ENCODE measurements at places on chromosomes 12 and 14. TPM values are rescaled to one million over a fixed set of nuclear protein-coding genes. Genes with fewer than 3 reads are reported as not detected.
A peak's percentile ranks its signal among the peaks of the same experiment; 100 is the strongest.

DENND5B gene
- 0.16 TPM for total RNA-seq

SYCP3 gene
- 0.21 TPM for total RNA-seq

DNA sequence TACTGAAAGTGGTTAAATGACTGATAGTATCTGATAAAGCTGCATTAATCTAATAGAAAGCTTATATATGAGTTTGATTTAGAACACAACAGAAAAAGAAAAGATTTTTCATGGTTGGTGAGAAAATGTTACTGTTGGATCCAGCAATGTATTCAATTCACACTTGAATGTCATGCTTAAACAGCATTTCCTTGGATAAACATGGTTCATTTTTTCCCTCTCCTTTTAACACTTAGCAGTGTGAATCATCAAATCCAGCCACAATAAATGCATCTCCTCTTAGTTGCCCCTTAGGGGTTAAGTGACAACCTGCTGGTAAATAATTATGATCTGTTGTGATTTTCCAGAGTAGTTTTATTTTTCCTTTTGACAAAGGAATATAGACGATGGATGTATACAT, 74.9 kb upstream of the GRIP1 start:
- DNase-seq = no peak

GRIN2B gene
- total RNA-seq = not detected

GRCh38 chr12:118984161-118984943, 3.0 kb downstream of the SRRM4 start:
- no peak for DNase-seq

GRCh38 chr12:41967668-41968500, 176.8 kb downstream of the GXYLT1 start:
- DNase-seq = no peak

- DNase-seq = no peak
Observed at GRCh38 chr12:94147387-94147990, 888 bp upstream of the PLXNC1 start.

GRCh38 chr12:100229036-100229635, 28.5 kb downstream of the ACTR6 start:
- no peak for DNase-seq

OR6C2 gene
- not detected for total RNA-seq

- DNase-seq = no peak
Observed at GRCh38 chr12:28421374-28421773, 231.1 kb downstream of the CCDC91 start.

DNA sequence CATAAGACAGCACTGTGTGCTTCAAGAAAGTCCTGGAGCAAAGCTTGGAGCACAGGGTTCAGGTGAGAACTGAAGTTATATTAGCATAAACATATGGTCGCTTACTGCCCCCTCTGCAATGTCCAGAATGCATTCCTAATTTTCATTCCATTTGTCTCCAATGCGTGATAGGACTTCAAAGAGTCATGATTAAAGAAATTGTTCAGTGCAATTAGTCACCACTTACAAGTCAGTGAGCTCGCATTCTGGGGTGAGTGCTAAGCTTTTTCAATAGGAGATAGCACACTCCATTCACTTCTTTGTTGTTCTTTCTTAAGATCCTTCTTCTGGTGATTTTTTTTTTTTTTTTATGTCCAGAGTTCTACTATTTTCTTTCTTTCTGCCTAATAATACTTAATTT, 398.4 kb downstream of the SYT1 start:
- DNase-seq = no peak

KCNH5 gene
- not detected for total RNA-seq

- no peak for DNase-seq
Observed at GRCh38 chr12:98354520-98355035, 160.8 kb upstream of the TMPO start.

GRCh38 chr12:71303199-71303598, 136.4 kb upstream of the LGR5 start:
- no peak for DNase-seq

- DNase-seq = no peak
Observed at GRCh38 chr14:99522025-99522401, 40.8 kb downstream of the CCNK start.

DNA sequence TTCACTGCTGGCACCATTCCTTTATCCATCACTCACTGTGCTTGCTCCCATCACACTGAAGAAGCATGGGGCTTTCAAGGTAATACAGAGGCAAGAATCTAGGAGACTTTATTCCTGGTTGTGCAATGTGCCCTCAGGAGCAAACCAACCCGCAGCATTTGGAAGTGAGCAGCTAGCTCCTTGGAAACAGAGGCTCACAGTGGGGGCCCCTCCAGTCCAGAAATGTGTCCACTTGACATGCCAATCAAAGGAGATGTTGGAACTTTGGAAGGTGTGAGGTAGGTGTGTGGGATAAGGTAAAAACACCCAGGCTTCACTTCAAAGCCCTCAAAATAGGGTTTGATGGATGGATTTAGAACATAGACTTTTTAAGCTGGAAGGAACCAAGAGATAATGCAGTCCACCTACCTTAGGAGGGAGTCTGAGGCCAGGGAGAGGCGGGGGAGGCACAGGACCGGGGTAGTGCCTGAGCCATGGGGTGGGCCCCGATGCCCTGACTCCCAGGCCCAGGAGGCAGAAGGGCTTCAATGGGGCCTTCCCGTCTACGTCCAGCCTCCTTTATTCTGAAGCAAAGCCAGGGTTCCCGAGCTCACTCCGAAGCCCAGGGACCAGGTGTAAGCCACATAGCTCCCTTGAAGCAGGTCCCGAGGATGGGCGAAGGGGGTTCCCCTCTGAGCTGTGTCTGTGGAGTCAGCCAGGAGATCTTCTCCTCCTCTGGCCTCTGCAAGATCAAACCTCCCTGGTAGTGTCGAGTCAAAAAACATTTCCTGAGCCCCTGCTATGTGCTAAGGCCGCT, 17.6 kb upstream of the BCL11B start:
- no peak for DNase-seq

DNA sequence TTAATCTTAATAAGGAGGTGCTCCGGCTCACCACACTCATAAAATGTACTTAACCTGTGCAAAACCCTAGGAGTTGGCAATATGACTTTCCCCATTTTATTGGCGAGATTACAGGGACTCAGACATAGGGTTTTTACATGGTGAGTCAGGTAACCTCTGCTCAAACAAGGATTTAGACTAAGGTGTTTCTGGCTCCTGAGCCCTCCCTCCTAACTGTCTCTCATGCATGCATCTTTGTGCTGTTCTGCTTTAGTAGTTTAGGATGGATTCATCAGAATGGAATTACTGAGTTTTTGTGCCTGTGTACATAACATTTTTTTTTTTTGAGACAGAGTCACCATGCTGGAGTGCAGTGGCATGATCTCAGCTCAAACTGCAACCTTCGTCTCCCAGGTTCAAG, 993.3 kb upstream of the TMEM132C start:
- DNase-seq = no peak

DNA sequence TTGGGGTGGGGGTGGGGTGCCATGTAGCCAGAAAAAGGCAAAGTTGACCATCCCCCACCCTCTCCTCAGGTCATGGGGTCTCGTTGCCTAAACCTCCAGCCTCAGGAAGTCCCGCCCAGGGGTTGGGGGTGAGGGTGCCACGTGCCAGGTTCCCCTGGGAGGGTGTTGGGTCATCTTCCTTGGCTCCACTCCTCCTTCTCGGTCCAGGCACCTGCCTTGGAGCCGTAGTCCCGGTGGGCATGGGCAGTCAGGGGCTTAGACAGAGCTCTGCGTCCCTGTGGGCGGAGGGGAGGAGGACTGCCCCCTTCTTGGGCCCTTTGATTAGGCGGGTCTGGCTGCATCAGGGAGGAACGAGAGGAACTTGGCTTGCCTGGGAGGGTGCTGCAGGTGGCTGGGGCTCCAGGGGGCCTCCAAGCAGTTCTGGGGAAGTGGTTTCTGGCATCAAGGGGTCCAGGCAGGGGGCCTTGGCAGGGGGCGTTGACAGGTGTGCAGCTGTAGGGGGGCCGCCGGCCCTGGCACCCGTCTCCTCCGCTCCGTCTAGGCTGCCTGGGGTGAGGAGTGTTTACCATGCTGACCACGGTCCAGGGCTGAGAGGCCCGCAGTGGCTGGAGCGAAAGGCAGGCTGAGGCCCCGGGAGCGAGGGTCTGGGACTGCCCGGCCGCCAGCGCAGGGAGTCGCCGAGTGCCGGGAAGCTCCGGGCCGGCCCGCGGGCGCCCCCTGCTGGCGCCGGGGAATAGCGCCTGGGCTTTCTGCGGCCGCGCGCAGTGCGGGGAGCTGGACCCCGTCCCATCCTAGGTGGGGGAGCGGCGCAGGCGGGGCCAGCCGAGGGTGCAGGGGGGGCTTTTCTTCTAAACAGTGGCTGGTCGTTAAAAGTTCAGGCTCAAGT, 7.9 kb downstream of the SETD1B start:
- DNase-seq = peak; percentile 82

DNA sequence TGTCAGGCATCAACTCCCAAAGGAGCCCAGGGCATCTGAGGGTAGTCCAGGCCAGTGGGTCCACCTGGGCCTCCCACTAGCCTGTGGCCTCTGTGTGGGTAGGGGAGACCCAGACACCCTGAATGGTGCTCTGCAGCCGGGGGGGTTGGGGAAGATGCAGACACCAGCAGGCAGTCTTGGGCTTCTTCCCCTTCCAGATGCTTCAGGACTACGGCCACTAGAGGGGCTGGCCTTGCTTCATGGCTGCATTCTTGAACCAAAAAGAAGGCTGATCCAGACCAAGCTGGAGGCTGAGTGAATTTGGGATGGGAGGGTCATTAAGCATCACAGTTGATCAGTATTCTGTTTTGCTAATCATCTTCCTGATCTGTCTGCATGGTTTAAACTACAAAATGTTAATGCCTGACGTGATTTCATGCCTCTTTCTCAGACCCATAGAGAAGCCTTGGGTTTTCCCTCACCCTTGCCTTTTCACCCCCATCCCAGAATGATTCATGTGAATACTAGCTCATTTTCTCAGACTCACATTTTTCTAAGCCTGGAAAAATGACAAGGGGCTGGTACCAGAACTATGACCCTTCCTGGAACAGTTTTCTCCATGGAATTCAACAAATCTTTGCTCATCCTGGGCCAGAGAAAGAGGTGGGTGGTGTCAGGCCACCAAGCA, 134.2 kb downstream of the NTF3 start:
- no peak for DNase-seq

GPR137C gene
- total RNA-seq = 0.27 TPM

ERP27 gene
- total RNA-seq = 1.6 TPM

PLEK2 gene
- total RNA-seq = 4.2 TPM

SLC25A21 gene
- not detected for total RNA-seq

- DNase-seq = no peak
Observed at GRCh38 chr12:12964255-12964654, 12.3 kb upstream of the GPRC5D start.

DNA sequence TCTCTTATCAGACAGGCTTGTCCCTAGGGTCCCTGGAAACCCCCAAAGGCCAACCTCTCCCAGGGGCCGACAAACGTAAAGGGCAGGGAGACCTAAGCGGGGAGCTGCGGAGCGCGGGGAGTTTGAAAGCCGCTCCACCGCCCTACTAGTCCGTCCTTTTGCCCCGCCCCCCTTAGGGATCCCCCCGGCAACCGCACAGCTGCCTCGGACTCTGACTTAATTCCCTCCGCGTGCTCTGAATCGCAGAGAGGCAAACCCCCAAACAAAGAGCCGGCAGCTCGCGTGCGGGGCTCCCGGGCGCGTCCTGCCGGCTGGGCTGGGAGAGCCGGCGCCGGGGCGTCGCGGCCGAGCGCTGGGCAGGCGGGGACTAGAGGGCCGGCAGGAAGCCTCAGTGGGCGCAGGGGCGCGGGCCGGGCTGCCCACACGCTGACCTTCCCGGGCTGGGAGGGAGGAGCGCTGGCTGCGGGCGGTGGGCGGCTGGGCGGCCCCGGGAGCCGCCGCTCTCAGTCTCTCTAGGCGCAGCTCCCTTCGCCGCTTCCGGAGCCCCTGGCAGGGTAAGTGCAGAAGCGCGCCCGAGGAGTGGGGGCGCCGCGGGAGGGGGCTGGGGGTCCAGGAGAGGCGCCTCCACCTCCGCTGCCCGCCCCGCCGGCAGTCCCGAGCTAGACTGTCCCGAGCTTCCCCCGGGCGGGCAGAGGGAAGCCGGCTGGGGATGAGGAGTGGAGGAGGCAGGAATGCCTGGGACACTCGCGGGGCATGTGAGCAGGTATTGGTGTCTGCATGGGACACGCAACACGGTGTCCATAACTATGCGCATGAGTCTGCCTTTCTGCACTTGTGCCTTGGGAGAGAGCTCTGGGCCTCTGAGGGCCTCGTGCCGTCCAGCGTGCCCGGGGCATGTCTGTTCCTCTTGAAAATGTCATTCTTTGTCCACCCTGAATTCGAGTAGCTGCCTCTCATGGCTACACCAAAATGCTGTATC, at the start of gene TSPAN11:
TSS of gene TSPAN11 (plus strand) at position 506 of the 979 bp plus-strand sequence. CDS start 27,244 bp downstream, outside the sequence.
- DNase-seq = peak; percentile 27

WNT1 gene
- not detected for total RNA-seq

GRCh38 chr12:18479256-18479655, 217.9 kb downstream of the PIK3C2G start:
- no peak for DNase-seq

DNA sequence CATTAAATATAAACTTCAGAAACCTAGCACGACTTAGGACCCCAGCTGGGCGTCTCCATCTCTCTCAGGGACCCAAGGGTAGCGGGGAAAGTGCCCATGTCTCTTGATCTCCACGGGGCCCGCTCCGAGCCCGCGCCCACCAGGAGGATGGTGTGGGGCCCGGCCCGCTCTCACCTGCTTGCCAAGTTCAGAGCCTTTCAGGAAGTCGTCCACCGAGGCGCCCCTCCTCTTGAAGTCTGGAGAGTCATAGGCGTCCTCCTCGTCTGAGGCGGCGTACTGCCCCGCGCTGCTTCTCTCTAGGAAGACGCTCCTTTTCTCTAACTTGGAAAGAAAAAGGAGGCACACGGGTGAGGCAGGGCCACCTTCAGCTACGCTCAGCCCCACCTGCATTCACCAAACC, 96.9 kb downstream of the PIWIL1 start:
- DNase-seq = no peak

ENTPD5 gene
- total RNA-seq = 10.5 TPM

DNA sequence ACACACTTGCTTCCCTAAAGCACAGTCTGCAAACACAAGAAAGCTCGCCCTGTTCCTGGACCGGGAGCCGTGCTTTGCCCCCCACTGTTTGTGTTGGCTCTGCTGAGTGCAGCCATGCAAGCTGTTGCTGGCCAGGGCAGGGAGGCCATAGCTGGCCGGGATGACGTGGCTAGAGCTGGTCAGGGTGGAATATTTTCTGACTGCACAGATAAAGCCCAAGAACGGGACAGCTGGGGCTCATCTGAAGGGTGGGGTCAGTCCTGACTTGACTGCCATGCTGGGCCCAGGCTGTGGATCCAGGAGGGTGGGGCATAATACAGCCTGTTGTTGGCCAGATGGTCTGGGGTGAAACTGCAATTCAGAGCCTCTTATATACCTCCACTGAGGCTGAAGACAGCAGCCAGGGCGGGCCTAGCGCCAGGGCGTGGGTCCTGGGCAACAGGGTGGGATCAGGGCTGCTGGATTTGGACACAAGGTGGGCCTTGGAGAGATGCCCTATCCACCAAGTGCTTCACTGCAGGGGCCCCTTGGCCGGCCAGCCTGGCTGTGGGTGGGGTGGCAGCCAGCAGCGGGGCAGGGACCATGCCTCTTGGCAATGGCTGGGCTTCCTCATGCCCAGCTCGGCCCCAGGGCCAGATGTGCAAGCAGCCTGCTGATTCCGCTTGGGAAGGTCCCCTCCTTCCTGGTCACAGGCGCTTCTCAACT, 14.8 kb downstream of the KMT5A start:
- no peak for DNase-seq

GRCh38 chr14:101497684-101498525, 63.4 kb upstream of the DIO3 start:
- no peak for DNase-seq

GRCh38 chr14:34359420-34360117, 102.5 kb downstream of the SPTSSA start:
- no peak for DNase-seq

GRCh38 chr14:71891970-71892369, 40.3 kb upstream of the RGS6 start:
- DNase-seq = no peak

Data from activated naive CD8-positive, alpha-beta T cell treated with anti-CD3 and anti-CD28 coated beads for 36 hours (primary cell).